ENCODE measurements at places on chromosomes 16 and 17.

- no peak for DNase-seq
These were observed 116.2 kb upstream of the SDK2 start for GRCh38 chr17:73760439-73760758.

GRCh38 chr17:51184124-51184523 lies 17.9 kb downstream of the NME2 start:
- DNase-seq = no peak

DNA sequence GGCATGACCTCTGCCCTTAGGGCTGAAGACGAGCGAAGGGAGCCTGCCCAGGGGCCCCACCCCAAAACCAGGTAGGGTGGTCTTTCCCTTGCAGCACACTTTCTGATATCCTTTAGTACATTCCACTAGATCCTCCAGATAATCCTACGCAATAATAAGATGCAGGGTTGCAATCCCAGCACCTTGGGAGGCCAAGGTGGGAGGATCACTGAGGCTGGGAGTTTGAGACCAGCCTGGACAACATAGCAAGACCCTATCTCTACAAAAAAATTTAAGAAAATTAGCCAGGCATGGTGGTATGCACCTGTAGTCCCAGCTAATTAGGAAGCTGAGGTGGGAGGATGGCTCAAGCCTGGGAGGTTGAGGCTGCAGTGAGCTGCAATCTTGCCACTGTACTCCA lies 34.9 kb upstream of the MLKL start:
- no peak for DNase-seq

DNA sequence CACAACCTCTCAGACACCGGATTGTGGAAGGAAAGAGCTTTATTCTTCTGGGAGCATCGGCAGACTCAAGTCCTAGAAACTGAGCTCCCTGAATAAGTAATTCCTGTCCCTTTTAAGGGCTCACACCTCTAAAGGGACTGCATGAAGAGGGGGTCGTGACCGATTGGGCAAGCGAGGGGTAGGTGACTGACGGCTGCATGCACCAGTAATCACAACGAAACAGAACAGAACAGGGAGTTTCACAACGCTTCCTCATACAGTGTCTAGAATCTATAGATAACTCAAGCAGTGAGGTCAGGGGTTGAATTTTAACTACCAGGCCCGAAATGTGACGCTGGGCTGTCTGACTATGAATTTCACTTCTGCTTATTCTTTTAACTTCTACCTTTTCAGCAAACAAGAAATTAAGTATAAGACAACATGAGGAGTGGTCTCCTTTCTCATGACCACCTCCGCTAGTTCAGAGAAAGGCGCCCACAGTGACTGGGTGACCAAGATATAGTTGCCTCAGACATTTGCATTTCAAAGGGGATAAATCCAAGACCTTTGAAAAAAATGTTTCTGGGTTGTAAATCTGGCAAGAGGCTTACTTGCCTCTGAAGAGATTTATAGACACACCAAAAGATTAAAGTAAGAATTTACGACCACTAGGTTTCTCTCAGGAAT lies 88.4 kb upstream of the ATF7IP2 start:
- no peak for DNase-seq

DNA sequence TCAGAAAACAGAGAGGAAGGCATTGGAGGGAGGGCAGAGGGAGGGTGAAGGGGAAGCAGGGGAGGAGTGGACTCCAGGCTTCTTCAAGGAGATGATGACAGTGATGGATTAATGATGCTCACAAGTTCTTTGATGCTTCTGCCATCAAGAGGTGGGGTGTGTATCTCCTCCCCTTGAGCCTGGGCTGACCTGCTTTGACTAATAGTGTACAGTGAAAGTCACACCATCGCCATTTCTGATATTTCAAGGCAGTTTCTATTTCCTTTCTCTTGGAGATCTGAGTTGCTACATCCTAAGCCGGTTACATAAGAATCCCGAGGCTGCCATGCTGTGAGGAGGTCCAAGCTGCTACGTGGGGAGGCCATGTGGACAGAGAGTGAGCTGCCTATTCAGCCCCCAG lies 312.5 kb downstream of the MAF start:
- no peak for DNase-seq

DNA sequence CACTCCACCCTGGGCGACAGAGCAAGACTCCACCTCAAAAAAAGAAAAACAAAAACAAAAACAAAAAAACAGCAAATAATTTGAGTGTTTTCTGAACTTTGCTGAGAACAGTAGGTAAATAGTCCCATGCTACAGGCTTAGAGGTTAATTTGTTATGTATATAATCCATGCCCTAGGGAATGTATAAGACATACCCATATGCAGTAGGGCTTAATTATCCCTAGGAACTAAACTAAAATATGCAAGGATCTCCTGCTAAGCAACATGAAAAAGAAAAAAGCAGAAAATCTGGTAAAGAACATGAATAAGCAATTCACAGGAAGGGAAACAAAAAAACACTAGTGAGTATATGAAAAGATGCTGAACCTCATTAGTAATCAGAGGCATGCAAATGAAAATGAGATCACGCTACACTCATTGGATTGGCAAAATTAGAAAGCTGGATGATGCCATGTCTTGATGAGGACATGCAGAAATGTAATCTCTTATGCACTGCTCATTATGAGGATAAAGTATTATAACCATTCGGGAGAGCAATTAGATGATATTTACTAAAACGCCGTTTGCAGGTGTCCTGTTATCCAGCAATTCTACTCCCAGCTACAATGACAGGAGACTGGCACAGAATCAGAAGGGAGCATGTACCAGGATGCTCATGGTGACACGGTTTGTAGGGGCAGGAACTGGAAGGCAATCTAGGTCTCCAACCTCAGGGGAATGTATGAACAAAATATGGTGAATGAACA lies 5.6 kb downstream of the KCTD13 start:
- no peak for DNase-seq

GRCh38 chr16:68076560-68076959 lies 8.6 kb upstream of the NFATC3 start:
- no peak for DNase-seq

- DNase-seq = no peak
These were observed 458 bp downstream of the GFOD2 start for GRCh38 chr16:67718668-67719047.

GRCh38 chr17:82677353-82677925 lies 21.1 kb downstream of the RAB40B start:
- no peak for DNase-seq

- no peak for DNase-seq
These were observed 294.8 kb downstream of the HS3ST3B1 start for GRCh38 chr17:14595656-14596055.

- no peak for DNase-seq
These were observed 20.5 kb downstream of the TANC2 start for GRCh38 chr17:62986549-62986948.

DNA sequence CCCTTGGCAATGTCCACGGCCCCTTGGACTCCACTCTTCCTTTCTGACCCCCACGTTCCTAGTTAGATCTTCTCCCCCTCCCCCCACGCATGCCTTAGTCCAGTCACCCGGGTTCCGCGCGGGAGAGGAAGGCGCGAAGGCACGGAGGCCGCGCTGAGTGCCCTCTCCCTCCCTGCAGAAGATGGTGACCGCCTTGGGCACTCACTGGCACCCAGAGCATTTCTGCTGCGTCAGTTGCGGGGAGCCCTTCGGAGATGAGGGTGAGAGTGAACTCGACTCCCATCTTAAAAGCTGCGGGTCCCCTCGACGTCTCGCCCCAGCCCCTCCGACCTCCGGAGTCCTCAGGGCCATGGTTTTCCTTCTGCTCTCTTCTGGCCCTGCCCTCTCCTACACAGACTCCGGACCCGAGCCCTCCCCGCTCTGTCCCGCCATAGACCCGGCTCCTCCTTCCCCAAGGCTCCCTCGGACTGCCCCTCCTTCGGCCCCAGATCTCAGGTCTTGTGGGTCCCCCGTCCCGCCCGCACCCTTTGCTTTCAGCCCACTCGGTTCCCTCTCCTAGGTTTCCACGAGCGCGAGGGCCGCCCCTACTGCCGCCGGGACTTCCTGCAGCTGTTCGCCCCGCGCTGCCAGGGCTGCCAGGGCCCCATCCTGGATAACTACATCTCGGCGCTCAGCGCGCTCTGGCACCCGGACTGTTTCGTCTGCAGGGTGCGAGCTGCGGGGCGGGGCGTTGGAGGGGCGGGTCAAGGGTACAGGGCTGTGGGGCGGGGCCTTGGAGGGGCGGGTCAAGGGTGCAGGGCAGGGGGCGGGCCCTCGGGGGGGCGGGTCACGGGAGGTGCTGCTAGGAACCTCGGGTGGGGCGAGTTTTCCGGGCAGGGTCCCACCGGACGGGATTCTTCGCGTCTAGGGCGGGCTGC lies 4.6 kb downstream of the TGFB1I1 start:
- DNase-seq = no peak

DNA sequence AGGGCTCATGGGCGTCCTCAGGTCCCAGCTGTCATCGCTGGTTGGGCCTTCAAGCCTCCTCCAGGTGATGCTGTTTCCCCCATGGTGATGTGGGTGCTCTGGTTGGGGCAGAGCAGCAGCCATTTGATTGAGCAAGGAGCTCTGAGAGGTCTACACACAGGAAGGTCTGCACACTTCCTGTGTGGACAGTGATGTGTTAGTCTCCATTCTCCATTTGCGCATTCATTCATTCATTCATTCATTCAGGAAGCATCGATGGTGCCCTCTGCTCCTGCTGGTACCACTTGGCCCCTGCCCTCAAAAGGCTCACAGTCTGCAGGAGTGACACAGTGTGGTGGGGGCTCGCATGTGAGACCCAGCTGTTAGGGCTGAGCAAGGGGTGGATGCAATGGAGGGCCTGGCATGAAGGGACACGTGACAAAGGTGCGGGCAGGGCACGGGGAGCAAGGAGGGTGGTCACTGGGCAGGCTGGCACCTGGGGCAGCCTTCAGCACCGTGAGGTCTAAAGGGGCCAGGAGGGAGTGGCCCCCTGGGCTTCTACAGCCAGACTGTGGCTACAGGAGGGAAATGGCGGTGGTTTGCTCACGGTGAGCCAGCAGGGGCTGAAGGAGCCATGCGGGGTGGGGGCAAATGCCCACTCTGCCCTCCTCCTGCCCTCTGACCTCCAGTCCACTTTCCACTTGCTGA lies 1.5 kb downstream of the ADGRG3 start:
- no peak for DNase-seq

DNA sequence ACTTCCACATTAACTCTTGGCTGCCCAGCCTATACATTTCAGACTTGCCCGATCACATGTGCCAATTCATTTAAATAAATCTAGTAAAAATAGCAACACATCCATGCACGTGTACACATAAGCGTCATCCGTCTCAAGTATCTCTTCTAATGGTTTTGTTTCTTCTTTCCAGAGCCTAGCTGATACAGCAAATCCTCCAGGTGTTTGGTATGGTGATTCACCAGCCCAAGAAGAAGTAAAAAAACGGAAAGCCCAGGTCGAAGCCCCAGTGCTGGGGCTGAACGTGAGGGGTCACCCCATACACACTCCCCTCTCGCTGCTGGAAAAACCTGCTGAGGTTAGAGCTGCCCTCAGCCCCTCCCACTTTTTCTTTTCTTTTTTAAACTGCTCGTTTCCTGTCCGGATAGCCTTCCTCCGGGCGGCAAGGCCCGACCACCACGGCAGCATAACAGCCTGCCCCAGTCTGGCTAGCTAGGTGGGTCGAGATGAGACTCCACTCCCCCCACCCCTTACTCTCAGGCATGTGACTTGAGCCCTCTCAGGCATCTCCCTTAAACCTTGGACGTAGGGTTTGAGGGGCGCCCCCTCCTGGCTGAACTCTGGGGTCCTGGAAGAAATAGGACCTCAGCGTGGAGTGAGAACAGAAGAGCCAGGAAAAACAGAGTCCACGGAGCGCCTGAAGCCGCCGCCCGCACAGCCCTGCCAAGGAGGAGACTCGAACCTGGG lies 13.9 kb upstream of the OR1F1 start:
- DNase-seq = no peak

GRCh38 chr16:21084631-21085225 lies 65.9 kb downstream of the DNAH3 start:
- DNase-seq = no peak

- DNase-seq = no peak
These were observed 7.8 kb upstream of the TMEM132E start for GRCh38 chr17:34571428-34572130.

GRCh38 chr17:37339321-37339720 lies 36.5 kb upstream of the C17orf78 start:
- no peak for DNase-seq

DNA sequence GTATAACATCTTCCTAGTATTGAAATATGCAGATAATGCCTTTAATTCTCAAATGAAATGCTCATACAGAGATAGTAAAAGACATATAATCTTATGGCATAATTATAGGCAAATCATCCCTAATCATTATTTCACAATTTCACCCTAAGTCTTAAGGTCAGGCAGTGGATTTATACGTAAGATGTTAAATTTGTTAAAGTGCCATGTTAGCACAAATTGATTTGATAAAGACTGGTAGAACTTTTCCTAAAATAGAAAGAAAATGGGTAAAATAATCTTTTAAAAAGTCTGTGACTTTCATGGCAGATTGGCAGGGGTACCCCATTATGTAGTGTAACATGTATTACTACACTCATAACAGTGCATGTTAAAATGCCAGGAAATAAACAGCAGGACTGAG lies 1092.7 kb upstream of the GOT2 start:
- no peak for DNase-seq

GRCh38 chr17:1362065-1362848 lies 37.8 kb downstream of the YWHAE start:
- DNase-seq = no peak

DNA sequence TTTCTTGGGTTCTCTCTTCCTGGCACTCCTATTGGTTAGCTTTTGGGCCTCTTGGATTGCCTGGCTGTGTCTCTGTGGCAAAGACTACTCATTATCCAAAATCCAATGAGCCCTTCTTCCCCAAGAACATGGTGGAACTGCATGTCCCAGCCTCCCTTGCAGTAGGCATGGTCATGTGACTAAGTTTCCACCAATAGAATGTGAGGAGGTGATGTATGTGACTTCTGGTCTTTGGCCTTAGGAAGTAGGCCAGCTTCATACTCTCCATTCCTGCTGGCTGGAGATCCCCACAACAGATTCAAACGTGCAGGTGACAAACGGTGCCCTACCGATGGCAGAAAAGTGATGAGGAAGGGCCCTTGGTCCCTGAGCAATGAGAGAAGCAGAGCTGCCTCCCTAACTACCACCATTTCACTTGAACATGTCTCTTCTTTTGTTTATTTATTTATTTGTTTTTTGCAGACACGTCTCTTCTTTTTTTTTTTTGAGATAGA lies 17.3 kb upstream of the SPN start:
- DNase-seq = no peak

- DNase-seq = no peak
These were observed 1.8 kb upstream of the TCAP start for GRCh38 chr17:39663340-39663687.

- DNase-seq = no peak
These were observed 4.9 kb downstream of the ALDOA start for GRCh38 chr16:30070490-30070889.

Measured in NCI-H2171 (cell line).